ENCODE measurements at places on chromosomes 5 and 9.

DNA sequence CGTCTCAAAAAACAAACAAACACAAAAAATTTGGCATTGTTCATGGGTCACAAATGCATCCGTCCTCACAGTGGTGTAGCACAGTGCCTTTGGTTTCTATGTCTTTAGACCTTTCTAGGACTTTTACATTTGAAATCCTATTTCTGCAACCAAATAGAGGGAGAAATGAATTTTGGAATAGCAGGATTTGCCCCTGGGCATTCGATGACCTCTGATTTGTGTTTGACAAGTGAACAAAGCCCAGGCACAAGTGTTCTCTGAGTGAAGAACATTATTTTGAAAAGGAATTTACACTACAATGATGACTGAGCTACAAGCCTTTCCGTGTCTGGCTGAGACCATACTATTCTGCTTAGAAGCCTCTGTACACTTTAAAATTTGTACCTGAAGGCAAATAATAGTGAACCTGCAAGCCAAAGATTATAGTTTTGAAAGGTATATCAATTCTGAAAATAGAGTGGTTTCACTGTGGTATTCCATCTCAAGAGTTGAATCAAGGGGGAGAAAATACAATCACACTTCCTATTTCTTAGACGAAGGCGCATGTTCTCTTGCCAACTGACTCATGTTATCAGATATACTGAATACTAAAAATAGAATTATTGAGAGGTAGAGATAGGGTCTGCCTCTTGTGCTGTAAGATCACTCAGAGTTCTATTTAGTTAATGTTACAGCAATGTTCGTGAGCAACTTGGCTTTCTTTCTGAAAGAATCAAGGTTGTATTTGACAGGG is 297.6 kb downstream of the KDM4C start:
- DNase-seq = no peak

GRCh38 chr9:89422151-89422975 is 75.5 kb downstream of the SEMA4D start:
- no peak for DNase-seq

- DNase-seq = no peak
Observed at GRCh38 chr5:111227801-111228200, 3.6 kb downstream of the CAMK4 start.

GRCh38 chr5:160064417-160064810 is 54.8 kb downstream of the PWWP2A start:
- DNase-seq = no peak

DNA sequence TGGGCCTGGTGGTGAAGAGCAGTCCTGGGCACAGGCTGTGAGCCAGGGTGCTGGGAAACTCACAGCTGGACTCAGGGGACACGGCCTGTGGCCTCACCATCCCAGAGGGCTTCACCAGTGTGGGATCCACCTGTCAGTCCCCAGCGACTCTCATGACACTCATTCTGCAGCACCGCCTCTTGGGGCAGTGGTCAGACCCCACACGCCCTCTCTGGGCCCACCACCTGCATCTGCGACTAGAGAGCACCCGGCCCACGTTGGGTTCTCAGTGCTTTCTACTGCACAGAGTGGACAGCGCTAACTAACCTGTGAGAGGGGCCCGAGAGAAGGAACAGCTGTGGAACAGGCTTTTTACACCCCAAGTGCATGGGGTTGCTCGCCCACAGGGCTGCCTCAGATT is 45.8 kb upstream of the GARNL3 start:
- DNase-seq = no peak

DNA sequence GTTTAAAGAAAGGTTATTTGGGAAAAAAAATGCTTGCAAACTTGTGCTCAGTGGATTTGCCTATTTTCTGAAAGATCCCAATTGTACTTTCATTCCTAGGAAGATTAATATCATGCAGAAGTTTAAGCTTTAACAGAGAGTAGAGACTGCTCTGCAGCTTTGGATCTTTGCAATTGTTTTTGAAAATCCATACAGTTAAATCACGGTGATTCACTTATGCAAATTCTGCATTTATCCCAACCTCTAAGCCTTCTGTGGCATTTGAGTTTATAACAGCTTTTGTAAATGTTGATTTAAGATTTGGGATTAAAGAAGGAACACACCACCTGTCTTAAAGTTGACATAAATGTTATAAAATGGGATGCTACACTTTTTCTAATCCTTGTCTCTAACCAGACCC is 134.4 kb downstream of the EBF1 start:
- no peak for DNase-seq

DNA sequence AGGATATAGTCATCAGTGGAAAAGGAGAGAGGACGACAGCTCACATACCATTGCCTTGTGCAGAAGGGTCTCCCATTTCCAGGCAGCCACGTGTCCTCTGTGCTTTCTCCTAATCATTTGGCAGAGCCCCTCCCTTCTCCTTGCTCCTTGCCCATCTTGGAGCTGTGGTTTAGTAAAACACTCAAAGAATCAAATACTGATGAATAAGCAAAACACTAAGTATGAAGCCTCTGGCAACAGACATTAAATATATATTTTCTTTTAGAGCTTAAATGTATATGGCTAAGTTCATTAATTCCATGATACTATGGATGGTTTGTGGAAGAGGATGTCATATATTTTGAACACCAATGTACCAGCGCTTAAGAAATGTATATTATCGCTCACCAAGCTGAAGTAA is 278.5 kb downstream of the SAXO1 start:
- DNase-seq = no peak

DNA sequence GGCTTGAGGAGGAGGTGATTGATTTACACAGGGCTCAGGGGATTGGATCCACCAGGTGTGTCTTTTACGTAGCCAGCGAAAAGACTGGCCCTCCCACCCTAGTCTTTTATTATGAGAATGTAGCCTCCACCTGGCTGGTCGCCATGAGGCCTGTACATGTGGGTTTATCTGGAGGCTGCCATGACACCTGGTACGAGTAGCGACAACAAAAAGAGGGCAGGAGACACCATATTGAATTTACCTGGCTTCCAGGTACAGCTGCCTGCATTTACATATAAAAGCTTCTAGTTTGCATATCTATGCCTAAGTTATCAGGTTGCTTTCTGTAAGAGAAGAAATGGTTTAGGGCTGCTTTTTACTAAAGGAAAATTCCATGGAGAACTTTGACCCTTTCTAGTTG is 1173.7 kb upstream of the SEMA6A start:
- DNase-seq = no peak

DNA sequence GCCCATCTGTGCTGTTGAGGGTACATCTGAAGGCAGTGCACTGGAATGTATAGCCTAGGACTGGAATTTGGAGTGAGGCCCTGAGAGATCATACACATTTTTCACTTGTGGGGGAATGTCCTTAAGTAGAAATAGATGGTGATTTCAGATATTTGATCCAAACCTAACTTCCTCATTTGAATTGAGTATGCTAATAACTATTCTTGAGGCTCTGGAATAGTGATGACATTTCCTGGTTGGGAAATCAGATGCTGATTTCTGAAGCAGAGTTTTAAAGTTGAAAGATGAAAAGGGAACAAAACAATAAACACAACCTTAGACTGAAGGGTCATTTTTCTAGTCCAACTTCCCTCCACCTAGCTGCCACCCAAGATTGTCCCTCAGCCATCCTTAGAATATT is 163.0 kb upstream of the CCDC152 start:
- DNase-seq = no peak

DNA sequence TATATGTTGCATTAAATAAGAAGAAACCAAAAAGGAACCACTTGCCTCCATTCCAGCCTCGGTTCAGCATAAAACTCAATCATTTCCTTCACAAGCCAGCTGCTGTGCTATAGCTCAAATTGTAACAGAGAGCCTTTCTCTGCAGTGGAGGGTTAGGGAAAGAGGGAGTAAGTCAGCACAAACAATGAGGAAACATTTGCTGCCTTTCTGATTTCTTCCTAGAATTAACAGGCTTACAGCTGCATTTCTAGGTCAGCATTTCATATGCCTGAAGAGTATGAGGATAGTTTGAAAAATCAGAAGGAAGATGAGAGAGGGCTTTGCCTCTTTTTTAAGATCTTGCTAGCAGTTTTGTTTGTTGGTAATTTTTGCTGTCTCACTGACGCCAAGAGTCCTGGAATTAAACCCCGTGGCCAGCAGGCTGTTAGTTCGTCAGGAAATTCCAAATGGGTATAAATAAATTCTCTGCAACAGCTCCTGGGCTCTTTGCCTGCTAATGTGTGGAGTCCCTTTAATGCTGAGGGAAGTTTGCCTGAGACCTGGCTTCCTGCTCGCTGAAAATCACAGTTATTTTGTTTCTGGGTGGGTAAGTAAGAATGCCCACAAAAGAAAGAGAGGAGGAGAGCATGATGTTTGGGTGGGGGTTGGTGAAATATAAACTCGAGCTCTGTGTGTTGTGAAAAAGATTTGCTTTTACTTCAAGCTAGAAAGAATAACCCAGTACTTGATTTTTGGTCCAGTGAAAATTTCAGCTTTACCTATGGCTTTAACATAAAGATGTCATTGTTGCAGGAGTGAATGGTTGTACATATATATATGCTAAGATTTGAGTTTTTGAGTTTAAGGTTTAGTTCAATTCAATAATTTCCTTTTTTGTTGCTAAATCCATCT is 148.1 kb upstream of the DMRT1 start:
- peak; percentile 16 for DNase-seq

DNA sequence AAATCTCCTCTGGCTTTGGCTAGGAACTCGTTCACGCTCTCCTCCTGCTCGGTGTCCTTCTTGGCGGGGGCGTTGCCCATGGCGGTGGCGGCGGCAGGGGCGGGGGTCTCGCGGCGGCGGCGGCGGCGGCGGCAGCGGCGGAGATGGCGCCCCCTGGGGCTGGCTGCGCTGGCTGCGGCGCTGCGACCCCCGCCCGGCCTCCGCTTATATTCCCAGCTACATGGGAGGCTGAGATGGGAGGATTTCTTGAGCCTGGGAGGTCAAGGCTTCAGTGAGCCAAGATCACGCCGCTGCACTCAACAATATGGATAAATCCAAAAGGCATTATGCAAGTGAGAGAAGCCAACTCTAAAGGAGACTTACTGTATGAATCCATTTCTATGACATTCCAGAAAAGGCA is at the start of gene PRKACG:
Gene PRKACG (minus strand): TSS at position 101 of the 400 bp plus-strand sequence. CDS start 21 bp downstream, at position 80.
- DNase-seq = no peak

DNA sequence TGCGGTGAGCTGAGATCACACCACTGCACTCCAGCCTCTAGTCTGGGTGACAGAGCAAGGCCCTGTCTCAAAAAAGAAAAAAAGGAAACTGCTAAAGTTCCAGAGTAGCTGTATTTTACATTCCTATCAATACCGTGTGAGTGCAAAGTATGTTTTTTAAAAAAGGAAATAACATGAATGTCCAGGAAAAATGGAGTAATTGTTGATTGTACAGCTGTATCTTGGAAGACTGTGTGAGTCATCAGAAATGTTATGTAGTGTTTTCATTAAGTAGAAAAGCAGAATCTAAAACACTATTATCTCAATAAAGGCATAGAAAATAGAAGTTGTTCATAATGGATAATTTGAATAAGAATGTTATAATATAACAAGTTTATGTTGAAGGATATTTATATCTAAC is 53.9 kb downstream of the ZCCHC7 start:
- peak; percentile 7 for DNase-seq

DNA sequence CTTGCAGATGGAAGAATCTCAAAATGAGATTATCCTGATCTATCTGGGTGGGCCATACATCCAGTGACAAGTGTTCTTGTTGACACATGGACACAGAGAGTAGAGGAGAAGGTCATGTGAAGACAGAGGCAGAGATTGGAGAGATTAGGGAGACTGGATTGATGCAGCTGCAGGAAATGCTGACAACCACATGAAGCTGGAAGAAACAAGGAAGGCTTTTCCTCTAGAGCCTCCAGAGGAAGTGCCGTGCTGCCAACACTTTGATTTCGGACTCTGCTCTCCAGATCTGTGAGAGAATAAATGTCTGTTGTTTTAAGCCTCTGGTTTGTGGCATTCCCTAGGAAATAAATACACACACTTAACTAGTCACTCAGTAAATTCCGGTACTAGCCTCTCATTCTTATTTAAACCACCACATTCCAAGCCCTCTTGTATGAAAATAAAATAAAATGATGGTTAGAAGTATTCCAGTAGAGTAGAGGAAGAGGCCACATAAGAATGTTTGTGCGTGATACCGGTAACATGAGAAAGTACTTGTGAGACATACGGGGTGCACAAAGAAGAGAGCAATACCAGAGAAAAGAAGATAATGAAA is 110.9 kb upstream of the DMAC1 start:
- DNase-seq = no peak

DNA sequence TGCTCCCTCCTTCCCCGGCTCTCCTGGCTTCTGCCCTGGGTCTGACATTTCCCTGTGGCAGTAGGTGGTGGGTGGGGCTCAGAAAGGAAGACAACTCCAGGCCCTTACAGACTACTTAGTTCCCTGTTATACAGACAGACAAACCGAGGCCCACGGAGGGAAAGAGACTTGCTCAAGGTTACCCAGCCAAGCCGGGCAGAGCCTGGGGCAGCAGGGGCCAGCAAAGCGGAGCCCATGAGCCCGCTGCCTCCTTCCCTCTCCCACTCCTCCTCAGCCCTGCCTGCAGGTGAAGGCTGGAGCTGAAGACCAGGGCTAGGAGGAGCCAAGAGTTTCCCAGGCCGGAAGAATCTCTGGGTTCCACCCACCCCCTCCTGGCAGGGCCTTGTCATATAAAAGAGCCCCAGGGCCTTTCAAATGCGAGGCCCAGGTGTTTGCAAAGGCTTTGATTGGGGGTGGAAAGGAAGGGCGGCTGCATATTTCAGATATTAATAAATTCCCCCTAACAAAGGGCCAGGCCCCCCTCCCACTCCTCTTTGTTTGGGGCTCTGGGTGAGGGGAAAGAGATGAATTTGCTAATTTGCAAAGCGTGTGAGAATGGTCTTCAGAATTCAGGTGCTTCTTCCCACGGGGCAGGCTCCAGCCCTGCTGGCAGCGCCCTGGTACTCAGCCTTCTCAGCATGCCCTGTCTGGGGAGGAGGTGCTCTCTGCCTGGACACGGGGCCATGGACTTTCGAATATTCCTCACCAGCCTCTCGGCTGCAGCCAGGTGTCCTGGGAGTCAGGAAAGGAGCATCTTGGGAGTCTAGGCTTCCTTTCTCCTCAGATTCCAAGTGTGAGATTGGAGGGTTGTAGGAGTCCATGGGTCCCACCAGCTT is 21.5 kb downstream of the SLC6A7 start:
- DNase-seq = no peak

DNA sequence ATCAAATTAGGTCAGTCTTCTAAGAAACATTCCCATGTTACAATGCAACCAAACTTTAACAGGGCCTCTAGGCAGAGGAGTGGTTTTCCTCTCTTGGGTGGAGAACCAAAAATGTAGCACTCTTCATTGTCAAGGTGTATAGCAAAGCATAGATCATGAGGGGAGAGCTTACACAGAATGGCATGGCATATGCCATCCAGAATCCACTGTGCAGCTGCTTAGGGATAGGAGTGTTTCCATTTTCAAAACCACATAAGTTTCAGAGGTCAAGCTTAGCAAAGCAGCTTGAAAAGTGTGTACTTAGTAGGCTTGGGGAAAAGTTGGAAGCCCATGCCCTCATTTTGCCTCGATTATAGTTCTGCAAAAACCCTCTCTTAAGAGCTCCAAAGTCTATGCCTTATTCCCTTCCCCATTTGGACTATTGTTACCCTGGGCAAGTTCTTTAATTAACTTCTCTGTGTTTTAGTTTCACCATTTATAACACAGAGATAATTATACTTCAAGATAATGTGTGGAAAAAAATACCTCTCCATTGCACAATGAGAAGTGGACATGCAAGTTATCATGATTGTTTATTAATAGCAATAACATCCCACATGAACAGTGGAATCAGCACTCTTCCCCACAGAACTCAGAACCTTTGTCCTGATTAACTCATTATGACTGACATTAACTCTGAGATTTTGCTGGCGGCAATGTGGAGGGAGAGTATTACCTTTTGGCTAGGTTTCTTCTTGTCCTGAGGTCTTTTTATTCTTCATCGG is 398.9 kb upstream of the WWC1 start:
- DNase-seq = no peak

- no peak for DNase-seq
Observed at GRCh38 chr5:139061274-139061673, 136.9 kb downstream of the SIL1 start.

- DNase-seq = peak; percentile 66
Observed at GRCh38 chr5:173056783-173057061, 570 bp downstream of the CREBRF start.

Data from amniotic stem cell (primary cell).